ENCODE measurements at places on chromosomes 1 and 21.

DNA sequence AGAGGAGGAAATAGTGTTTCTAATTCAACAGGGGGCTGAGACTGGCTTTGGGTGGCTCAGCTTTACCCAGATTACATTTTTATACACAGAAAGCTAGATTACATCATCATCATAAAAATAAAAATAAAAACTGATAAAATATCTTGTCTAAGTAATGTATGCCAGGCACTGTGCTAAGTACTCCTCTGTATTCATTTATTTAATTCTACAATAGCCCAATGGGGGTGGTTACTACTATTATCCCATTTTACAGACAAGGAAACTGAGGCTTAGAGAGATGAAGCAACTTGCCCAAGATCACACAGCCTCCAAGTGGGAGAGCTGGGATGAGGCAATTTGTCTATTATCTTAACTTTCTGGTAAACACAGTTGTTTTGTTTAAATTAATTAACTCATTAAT lies 62.3 kb upstream of the ECE1 start:
- DNase-seq: no peak

GRCh38 chr1:184893695-184894094 lies 80.6 kb downstream of the NIBAN1 start:
- DNase-seq: no peak

GRCh38 chr1:180888870-180889269 lies 23.8 kb upstream of the KIAA1614 start:
- DNase-seq: no peak

DNA sequence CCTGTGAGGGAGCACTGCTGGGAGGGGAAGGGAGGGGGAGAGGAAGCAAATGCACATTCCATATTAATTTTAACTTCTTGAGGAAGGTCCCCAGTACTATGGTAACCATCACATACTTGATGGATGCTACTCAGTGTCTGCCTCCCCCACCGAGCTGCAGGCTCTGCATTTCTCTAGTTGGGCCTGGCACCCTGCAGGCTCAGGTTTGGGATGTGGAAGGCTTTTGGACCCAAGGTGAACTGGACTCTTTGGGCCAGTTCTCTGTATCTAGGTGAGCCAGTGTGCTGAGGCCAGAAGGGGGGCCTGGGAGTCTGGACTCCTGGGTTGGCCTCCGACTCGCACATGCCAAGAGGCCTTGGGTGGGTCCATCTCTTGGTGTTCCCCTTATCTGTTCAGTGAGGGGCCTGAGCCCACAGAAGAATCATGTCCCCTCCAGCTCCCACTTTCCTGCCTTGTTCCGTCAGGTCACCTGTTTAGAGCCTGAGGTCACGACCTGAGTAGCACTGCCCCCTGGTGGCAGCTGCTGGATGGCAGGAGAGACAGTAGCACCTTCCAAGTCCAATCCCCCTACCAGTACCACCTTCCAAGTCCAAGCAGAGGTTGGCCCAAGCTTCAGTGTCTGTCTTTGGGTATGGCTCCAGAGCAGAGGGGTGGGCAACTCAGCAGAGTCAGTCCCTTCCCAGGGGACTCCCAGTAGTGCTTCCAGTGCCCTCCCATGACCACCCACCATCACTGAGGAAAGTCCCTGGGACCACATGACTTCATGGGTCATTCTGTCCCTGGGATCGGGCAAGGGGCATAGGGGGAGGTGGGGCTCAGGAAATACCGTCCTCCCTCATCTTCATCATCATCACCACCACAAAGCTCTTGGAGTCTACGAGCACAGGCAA lies 241.8 kb downstream of the TRABD2B start:
- peak; percentile 14 for DNase-seq

DNA sequence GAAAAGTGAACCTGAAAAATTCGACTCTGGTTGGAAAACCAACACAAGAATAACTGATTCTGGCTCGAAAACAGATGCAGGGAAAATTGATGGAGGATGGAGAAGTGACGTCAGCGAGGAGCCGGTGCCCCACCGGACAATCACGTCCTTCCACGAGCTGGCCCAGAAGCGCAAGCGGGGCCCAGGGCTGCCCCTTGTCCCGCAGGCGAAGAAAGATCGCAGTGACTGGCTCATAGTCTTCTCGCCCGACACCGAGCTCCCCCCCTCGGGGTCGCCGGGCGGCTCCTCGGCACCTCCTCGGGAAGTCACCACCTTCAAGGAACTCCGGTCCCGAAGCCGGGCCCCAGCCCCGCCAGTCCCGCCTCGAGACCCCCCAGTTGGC lies 1.9 kb downstream of the RUSC1 start:
- no peak for DNase-seq

DNA sequence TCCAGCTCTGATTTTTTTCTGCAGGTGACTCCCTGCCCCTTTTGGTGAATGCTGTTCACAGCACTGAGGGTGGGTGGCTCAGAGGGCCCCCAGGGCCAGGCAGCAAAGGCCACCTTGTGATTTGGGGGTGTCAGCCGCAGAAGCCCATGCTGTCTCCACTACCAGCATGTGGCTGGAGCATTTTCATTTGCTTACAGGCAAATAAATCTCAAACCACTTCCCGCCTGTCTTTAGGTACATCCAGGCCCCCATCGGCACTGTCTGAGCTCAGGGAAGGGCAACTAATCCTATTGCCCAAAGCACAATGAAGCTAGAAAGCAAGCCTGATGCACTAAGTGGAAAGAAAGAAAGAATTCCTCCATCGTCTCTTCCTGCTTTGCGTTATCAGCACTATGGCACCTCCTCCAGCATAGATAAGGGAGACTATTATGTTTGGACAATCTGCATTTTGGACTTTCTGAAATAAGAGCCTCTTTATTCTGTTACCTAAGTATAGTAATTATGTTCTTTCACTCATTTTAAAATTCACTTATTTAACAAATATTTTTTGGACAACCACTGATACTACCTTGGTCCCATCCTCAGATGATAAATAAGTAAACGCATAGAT lies 100.5 kb upstream of the TLR5 start:
- DNase-seq: no peak

DNA sequence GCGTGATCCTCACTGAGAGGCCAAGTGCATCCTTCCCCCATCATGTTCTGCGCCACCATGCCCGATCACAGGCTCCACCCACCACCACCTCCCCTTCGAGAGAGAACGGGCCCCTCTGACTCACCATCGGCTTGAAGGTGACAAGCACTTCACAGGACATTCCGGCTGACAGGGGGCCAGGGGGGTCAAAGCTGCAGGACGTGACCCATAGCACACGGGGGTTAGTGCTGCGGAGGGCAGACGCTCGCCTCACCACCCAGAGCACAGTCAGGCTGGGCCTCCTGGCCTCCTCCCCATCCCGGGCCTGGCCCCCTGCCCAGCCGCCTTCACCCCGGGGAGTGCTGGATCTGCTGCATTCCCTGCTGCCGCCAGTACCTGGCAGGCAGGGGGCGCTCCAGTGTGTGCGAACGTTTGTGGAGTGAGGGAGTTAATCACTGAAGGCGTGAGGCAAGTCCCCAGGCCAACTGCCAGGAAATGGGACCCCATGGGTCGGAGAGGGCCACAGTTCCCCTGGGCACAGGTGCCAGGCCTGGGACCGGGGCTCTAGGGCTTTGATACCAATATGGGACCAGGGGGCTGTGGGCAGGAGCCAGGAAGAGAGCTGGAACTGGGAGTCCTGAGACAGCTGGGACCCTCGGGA lies 40.9 kb upstream of the TMEM52 start:
- DNase-seq: peak; percentile 36

- no peak for DNase-seq
Observed at GRCh38 chr1:160134791-160135572, 16.4 kb upstream of the ATP1A4 start.

- DNase-seq: no peak
Observed at GRCh38 chr1:76473591-76473990, 393.7 kb upstream of the ST6GALNAC5 start.

All from effector CD4-positive, alpha-beta T cell (primary cell).